Inflammatory macrophage treated with lipopolysaccharide for 1 hour (primary cell): ENCODE measurements at places on chromosomes 12 and 14.

DNA sequence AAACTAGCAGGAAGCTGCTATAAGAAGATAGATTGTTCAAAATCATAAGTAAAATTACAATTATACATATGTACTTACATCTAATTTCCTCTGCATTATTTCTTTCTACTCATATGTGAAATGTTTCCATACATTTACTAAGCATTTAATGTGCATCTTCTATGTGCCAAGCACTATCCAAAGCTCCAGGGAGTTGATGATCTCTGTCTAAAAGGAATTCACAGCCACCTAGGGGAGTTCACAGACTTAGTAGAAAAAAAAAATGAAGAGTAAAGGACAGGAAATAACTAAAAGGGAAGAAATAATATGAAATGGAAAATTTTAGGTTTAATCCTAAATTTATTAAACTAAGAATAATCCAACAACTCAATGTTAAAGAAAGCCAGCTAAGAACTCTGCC, 91.7 kb downstream of the EFCAB11 start:
- DNase-seq = no peak

DNA sequence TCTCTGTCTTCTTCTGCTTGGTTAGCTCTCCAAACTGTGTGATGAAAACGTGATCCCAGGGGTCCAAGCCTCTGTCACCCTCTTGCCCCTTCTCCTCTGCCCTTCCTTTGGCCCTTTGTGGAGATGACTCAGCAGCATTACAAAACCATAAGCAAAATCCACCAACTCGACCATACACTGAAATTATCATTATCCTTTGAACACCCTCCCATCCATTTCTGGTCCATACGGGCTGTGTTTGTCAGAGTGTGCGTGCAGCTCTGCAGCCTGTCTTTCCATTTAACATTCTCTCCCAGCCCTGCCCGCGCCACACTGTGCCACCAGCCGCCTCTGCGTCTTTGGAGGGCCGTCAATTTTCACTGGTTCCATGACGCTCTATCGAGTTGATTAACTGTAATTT, 69.2 kb downstream of the SLC25A47 start:
- no peak for DNase-seq

DNA sequence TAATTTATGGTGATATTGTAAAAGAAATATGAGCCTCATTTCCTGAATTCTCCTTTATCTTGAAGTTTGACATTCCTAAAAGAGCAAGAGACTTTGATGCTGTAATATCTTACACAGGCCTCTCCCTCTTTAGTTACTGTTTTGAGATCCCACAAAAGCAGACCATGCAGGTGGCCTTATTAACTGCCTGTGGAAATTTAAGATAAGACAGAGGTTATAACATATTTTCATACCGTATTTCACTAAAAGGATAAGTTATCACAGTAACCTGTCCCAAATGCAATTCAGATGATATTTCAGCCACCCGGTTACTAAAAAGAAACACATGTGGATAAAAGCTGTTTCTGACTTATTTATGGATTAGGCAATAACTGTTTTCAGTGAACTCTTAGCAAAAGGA, 150.1 kb downstream of the NAV3 start:
- no peak for DNase-seq

GRCh38 chr12:124928095-124928911, 13.9 kb upstream of the UBC start:
- no peak for DNase-seq

- DNase-seq = no peak
These were observed 60.8 kb upstream of the ATP2B1 start for GRCh38 chr12:89769483-89769818.

DNA sequence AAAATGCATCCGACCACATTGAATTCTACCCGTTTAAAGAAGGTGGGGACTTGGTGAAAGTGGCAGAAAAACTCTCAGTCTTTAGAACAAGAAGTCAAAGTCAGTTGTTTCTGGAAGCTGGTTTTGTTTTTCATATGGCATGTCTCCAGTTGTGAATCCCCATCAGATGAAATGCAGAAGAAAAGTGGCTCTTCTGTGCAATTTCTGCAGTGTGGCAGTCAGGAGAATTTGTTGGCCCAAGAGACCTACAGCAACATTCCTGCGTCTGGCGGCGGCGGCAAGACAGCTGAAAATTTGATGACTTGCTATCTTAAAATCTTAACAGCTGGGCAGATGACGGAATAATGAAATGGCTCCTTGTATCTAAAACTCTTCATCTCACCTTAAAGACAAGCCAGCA, 201.5 kb downstream of the FOXN3 start:
- no peak for DNase-seq
